ENCODE measurements at places on chromosomes 1 and 21.

DNA sequence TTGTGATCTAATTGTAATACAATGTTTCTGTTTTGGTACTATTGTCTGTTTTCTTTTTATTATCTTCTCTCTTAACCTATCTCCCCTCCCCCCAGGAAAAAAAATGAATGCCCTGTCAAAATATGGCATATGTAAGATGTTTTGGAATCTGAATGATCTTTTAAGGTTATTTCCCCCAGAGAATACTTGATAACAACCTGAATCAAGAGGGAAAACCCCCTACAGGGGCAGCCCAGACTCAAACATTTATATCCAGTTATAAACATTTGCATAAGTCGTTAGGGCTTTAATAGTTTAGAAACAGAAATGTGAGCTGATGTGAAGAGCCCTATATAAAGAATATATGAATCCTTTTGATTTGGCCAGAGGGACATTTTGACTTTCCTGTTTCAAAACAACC, 169.5 kb downstream of the VAV3 start:
- no peak for DNase-seq

DNA sequence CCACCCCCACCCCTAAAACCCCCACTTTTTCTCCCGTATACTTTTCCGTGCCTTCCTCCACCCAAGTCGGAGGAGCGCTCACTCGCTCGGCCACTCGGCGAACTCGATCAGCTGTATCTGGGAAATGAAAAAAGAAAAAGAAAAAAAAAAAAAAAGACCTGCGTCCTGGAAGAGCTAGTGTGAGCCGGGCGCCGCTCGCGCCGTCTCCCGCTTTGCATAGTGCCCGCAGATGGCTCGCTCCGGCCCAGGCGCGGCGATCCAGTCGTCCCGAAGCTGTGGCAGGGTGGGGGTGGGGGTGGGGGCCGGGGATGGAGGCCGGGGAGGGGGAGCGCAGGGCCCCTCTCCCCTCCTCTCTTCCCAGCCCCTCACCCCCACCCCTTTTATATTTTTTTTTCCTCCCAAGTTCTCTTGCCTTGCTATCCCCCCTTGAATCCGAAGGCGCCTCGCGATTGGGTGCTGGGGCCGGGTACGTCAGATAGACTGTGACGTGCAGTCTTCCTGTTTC, 299 bp upstream of the PROX1 start:
- DNase-seq = no peak

DNA sequence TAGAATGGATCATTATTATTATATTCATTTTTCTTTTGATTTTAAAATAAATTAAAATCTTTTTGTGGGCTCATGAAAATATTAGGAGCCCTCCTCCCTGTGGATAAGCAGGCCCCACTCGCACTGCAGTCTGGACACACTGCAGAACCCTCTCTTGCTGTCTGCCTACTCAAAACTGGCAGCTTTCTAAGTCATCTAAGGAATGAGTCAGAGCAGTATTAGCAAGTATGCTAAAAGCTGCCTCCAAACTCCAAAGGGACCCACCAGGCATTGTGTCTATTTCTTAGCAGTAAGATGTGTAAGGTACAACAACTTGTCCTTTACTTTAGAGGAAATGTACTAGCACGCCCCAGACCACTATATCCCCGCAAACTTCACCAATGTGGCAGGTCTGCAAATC, 108.8 kb downstream of the SYF2 start:
- no peak for DNase-seq

GRCh38 chr1:84853741-84854721, 39.0 kb downstream of the LPAR3 start:
- DNase-seq = no peak

DNA sequence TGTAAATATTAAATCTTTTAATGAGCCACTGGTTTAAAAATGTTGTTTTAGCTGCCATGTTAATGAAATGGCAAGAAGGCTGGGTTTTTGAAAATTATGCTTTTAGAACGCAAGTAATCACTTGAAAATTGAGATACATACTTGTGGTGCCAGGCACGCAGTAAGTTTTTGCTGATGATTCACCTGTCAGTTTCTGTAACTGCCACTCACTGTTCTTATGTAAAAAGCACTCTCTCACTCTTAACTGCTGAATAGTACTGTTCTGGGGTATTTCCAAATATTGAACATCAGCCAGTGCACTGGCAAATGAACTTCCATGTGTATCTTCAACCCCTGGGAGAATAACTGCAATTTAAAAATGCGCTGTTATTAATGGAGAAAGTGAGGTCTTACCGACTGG, 17.9 kb downstream of the LGALS8 start:
- no peak for DNase-seq

- DNase-seq = no peak
Observed at GRCh38 chr1:201318504-201319340, 35.4 kb downstream of the PKP1 start.

GRCh38 chr1:83571536-83571935, 427.4 kb downstream of the TTLL7 start:
- DNase-seq = no peak

DNA sequence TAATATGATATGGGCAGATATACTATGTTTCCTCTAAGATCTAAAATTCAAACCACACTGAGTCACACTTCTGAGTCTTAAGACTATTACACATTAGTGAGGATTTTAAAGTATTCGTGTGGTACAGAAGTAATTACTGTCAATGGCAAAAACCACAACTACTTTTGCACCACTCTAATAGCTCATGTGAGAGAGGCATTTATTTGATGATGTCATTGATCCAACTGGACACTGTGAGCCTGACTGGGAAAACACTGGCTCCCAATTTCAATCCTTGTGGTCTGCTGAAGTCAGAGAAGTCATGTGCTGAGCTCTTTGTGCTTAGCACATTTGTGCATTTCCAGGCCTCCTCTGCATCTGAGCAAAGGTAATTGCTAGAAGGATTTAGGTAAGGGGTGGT, 377.8 kb downstream of the USH2A start:
- peak; percentile 97 for DNase-seq

DNA sequence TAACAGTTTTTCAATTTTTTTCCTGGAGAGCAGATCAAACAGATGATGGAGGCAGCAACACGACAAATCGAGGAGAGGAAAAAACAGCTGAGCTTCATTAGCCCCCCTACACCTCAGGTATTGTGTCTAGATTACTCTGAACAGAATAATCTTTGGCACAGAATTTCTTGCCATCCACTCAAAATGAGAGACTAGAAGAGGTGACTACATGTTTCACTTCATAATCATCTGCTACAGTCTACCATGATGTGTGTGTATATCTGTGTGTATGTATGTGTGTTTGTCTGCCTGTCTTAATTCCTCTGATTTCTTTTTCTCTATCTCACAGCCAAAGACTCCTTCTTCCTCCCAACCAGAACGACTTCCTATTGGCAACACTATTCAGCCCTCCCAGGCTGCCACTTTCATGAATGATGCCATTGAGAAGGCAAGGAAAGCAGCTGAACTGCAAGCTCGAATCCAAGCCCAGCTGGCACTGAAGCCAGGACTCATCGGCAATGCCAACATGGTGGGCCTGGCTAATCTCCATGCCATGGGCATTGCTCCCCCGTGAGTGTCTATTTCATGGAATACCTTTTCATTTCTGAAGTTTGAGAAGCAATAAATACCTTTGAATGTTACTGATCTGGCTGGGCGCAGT, 11.4 kb downstream of the PRPF3 start:
- DNase-seq = no peak

- no peak for DNase-seq
Observed at GRCh38 chr1:55650444-55650843, 435.3 kb upstream of the USP24 start.

- no peak for DNase-seq
Observed at GRCh38 chr1:208048904-208049303, 138.0 kb upstream of the CD34 start.

GRCh38 chr1:43834280-43835081, 99.1 kb upstream of the ARTN start:
- peak; percentile 61 for DNase-seq

All from GM04503 (cell line).